Occipital lobe (tissue), 3 donors: ENCODE measurements at places on chromosomes 13 and 19. TPM values are rescaled to one million over a fixed set of nuclear protein-coding genes. Genes with fewer than 3 reads are reported as not detected.

Gene SULT2A1
- total RNA-seq: not detected

Gene COMP
- total RNA-seq: not detected

Gene RNF17
- total RNA-seq: not detected

GRCh38 chr19:4692251-4693077, 22.3 kb upstream of the MYDGF start:
- no peak for DNase-seq

DNA sequence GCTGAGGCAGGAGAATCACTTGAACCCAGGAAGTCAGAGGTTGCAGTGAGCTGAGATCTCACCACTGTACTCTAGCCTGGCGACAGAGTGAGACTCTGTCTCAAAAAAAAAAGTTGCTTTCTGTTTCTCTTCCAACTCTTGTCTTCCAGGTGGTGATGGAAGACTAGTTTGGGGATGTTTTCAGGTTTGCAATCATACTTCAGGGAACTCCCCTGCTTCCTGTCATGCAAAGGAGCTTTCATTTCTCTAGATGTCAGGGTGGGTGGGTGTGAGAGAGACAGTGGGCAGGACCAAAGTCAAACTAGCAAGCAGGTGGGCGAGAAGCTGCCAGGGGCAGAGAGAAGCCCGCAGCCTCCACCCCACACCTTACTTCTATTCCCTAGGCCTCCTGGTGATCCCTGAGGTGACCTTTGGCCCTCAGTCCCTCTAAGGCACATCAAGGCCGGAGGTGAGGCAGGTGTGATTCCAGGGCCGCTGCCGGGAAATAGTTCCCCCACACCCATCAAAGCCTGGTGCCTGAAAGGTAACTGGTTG, 25.7 kb downstream of the CCNE1 start:
- no peak for DNase-seq

GRCh38 chr13:50125304-50125553, 110.0 kb downstream of the KCNRG start:
- DNase-seq: no peak
